ENCODE measurements at places on chromosomes 4 and X.

DNA sequence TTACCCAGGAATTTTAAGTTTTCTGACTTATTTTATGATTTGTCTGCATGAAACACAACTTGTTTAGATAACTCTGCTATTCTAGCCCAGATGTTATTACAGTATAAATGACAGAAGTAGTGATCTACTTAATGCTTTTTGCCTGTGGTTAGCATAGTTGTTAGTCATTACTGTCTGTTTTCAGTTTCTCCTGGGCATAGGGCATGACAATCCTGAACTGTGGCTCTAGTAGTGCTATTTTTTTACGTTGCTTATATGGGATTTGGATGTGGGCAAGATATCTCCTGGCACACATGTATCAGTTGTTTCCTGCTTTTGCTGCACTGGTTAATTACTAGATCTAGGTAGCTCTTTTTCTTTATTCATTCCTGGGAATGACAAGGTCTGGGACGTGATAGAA, 1005.8 kb downstream of the PCDH18 start:
- DNase-seq, result no peak

- DNase-seq, result no peak
Measured at GRCh38 chr4:11821772-11822430, 393.2 kb upstream of the HS3ST1 start.

GRCh38 chrX:115642895-115643530, 82.0 kb downstream of the PLS3 start:
- DNase-seq, result peak; percentile 5

DNA sequence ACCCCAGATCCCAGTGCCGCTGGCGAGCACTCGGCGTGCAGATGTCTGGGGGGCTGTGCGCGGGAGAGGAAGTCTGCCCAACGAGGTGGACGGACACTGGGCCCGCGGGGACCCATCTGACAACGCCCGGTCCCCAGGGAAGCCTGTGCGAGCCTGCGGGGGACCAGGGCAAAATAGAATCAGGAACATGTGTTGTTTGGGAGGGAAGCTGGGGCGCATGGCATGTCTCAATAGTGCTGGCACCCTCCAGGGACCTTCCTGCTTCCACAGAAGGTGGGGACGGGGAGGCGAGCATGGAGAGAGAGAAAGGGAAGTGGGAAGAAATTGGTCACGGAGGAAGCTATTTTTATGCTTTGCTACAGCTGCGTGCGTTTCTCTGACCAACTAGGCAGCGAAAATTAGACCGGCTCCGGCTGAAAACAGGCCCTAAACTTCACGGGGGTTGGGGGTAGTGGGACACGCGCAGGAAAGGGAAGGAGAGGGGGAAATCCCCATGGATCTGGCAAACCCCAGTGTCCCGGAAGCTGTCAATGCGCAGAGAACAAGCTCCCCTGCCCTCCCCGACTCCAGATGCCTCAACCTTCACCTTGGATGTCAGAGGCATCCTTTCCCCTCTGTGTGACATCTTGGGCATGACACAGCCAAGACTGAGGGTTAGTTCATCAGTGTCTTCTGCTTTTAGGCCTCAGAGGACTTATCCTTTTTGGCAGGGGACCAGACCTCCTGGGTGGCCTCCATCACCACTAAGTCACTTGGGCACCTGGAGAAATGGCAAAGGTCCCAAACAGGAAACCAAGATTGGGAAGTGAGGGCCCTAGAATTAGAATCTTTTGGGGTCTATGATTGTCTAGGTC, 169.8 kb upstream of the BCOR start:
- no peak for DNase-seq

DNA sequence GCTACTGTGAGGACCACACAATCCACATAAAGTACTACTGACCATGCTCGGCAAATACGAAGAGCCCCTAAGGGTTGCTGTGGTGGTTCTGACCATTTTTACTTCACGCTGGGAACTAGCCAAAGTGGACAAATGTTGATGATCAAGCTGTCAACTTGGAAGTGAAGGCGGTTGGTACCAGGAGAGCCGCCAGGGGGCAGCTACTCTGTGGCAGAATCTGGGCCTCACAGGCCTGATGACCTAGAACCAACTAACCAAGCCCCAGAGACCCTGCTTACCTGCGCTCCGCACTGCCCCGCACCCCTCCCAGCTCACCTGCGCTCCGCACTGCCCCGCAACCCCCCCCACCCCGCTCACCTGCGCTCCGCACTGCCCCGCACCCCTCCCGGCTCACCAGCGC, 5.6 kb downstream of the GAK start:
- DNase-seq, result no peak

DNA sequence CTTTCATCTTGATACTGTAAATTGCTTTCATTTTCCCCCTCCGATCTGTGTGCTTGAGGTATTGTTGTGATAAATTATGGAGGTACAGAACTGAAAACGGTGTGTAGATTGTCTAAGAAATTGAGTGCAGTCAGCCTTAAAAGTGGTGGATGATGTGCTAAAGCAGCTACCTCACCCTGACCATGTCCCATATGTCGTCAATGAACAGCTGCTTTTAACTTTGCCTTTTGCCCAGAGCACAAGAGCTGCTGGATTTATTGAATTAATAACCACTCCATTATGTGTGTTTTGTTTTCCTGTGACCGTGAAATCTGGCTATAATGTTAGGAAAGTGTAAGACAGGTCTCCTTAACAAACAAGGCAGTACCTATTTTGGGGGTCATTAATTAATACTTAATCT, 581.9 kb upstream of the PITX2 start:
- no peak for DNase-seq

GRCh38 chr4:180500154-180500553, 1743.0 kb upstream of the TENM3 start:
- DNase-seq, result no peak

DNA sequence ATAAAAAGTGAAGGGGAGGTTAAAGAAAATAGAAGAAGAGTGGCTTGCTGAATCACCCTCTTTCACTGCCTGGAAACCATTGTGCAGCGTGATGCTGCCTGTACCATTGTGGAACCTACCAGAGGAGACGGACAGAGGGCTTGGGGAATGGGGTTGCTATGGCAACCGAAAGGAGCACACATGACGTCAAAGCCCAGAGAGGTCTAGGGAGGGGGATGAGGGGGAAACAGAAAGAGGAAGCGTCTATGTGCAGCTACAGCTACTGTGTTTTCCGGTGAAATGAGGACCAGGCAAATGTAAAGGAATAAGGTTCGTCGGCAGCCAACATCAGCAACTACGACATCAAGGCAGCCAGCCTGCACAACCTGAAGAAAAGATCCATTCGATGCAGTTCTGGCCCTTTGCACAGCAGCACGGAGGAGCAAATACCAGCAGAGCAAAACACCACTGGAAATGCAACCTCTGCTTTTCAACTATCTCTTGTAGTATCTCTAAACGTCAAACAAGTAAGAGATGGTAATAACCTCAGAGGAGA, at the start of gene MAPK10:
MAPK10 (minus strand) TSS at position 110 of the 535 bp plus-strand sequence.
- peak; percentile 90 for DNase-seq

DNA sequence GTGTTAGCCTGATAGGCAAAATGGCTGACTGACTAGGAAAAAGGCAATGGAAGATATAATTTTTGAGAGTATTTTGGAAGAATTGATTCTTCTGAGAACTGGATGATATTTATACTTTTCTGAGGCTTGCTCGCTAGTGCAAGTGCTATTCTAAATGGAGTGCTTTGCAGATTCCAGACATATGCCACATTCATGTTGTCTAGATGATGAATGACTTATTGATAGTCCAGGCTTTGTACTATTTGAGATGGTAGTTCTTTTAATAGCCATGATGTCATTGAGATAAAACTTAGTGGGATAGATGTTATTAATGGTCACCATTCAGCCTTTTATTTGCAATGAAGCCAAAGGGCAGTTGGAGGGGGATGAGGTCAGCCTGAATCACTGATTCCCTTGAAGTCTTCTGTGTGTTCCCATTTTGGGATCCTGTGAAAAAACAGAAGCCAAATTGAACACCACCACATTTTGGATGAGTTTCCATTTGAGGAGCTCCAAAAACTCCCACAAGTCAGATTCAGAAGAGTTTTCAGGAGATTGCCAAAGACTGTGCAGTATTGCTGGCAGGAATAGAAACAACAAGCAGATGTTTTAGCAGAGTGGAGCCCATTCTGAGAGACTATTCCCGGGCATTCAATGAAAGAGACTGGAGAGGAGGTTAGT, 184.1 kb downstream of the IL1RAPL2 start:
- DNase-seq, result no peak

- DNase-seq, result no peak
Measured at GRCh38 chrX:20414066-20414465, 147.4 kb upstream of the RPS6KA3 start.

DNA sequence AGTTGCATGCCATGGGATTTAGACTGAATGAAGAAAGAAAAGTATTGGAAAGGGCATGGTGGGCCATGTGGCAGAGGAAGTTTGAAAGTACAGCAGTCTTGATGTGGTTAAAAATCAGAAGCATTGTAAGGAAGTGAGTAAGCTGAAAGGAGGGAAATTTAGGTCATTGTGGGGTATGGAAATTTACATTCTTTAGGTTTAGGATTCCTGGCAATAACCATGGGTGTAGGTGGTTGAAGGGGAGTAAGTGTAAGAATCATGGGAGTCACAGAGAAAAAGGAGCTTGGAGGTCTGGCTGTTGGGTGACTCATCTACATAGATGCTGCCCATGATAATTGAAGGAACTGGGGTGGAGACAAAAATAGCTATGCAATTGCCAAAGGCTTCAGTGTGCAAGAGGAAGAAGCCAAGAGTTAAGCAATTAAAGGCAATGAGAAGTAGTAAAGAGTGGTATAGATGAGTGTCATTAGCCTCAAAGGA, 243.8 kb upstream of the LDB2 start:
- DNase-seq, result no peak

DNA sequence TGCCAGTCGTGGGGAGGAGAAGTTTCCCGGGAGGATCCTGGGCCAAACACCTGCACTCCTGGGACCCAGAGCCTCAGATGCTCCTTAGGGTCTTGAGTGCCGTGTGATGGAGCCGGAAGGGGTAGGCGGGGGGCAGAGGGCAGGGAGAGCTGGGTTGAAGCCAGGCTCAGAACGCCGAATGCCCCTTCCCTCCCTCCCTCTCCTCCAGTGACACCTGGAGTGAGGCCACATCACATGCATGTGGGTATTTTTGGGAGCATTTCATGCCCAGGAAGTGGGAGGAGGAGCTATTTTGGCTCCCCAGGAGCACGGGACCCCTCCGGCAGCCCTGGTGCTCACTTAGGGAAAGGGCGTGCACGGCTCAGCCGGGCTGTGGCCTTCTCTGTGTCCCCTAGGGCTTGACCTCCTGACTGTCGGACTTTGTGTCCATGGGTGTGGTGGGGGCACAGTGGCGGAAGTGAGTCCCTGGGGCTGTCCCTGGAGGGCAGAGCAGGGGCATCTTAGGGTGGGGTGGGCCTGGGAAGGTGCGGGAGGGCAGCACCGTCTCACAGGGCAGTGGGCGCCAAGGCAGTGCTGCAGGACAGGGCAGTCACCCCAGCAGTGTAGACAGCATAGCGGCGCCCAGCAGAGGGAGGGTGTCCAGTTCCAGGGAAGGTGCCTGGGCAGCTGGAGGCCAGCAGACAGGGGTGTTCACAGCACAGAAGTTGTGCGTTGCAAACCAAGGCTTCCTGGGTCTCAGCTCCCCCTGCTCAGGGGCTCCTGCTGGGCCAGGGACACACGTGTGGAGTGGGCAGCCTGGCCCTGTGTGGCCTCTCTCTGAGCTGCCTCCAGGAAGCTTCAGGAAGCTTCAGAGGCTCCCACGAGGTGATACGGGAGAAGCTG, 4.9 kb upstream of the CPLX1 start:
- DNase-seq, result no peak

DNA sequence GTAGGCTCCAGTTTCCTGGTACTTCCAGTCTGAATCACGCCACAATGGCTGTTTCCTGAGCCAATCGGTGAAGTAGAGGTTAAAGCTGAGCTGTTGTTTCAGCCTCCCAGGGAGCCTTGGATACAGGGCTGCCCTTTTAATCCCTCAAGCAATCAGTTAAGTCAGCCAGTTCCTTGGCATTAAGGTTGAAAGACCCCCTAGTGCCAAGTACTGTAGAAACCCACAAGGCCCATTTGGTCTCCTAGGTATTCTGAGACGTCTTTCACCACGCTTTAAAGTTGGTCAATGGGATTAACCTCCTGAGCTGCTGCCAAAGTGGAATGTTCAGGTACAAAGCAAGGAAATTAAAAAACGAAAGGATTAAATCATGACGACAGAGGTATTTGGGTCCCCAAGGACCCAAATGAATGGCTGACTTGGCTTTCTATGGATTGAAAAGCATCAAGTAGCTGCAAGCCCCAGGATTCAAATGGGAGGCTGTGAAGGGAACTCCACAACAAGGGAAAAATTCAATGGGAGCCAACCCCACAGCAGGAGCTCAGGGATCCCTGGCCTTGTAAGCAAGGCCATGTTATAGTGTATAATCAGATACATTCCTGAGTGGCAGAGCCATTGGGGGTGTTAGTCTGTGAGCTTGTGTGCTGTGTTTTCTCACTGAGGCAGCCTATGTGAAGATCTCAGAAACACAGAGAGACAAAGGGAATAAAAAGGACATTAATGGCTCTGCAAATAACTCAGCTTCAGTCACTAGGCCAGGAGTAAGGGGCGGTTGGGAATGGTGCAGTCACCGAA, 86.0 kb downstream of the ATG4A start:
- DNase-seq, result no peak

DNA sequence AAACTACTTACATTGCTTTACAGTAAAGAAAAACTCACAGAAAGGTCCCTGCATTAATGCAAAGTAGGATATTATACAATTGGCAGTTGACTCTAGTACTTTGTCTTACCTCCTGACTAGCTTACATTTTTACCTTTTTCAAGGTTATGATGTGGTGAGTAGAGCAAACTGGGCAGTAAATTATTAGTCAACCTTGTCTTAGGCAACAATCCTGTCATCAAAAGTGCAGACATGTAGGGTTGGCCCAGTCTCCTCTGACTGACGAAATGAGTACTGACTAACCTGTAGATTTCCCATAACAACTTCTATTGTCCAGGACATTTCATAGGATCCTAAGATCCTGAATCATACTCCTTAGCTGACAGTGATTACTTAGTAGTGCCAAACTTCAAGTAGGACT, 142.0 kb upstream of the NUDT6 start:
- DNase-seq, result no peak

DNA sequence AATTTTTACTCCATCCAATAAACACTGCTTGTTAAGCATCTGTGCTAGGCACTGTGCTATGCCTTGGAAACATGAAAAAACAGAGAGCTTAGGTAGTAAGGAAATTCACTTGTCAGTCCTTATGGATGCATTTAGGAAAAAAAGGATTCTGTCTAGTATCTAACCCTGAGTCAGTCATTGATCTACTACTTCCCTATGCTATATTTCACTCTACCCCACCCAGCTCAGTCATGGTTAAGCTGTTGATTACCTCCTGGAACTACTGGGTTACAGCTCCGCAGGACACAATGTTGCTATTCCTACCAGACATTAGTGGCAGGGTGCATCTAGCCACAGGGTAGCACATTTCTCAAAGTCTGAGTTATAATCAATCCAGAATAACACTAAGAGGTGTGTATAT, 2.9 kb upstream of the USP53 start:
- DNase-seq, result no peak

GRCh38 chr4:6538575-6538974, 36.4 kb upstream of the MAN2B2 start:
- no peak for DNase-seq

DNA sequence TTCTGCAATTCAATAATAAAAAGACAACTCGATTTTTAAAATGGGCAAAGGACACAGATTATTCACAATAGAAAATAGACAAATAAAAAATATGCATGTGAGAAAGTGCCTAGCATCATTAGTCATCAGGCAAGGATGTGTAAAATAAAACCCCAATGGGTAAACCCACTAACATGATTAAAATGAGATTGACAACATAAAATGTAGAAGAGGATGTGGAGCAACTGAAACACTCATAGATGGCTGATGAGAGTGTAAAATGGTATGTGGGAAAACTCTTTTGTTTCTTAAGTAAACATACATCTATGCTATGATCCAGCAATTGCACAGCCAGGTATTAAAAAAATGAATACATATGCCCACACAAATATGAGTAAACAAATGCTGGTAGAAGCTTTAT, 177.6 kb downstream of the IQCM start:
- DNase-seq, result no peak
